ENCODE measurements at places on chromosomes 5 and 9.

GRCh38 chr5:15097552-15097951 is 226.0 kb upstream of the ANKH start:
- DNase-seq = no peak

DNA sequence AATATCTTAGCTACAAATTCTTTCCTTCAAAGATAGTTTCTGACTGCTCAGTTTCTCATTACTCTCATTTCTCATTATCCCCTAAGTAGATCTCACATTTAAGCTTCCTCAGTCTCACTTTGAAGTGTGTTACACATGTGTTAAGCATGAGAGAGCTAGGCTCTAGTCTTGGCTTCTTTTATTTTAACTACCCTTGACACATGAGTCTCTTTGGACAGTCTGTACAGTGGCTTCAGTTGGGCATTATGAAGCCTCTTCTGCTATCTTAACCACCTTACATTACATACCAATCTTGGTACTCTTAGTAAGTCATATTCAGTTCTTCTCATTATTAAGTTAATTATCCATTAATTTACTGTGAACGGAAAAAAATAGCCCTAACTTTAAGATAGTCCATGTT is 232.5 kb downstream of the FBXL17 start:
- no peak for DNase-seq

DNA sequence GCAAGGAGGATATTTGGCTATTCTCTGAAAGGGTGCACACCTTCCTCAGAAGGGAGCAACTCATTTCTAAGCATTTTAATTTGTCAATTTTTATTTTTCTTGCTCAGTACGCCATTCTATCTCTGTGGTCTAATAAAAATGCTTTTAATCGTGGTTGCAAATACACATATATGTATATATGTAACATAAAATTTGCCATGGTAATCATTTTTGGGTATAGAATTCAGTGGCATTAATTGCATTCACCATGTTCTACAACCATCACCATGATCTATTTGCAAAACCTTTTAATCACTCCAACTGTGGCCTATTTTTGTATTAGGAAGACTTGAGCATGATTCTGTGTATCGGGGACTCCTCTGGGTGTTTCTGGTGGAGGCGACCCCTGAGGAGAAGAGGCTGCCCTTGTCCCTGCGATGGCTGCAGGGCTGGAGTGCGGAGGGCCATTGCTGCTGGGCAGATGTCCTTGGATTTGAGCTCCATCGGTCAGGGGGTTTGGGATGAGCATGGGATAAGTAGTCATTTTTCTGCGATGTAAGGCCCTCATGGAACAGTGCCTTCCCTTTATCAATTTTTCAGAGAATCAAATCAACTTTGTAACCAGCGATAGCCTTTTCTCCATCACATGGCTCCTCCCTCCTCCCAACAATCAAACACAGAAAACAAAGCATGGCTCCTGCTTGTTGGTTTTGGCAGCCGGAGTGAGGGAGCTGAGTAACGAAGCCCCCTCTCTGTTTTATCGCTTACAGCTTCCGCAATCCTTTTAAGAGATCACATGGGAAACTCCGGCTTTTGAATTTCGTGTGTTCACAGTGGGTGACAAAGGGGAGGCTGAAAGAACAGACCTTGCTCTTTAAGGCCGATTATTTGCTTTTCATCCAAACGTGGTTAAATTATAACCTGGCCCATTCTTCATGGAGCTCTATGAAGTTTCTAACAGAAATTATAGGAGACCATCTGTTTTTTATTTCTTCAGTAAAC is 187.3 kb downstream of the TENT4A start:
- no peak for DNase-seq

GRCh38 chr5:148951612-148952011 is 111.2 kb downstream of the SH3TC2 start:
- no peak for DNase-seq

- no peak for DNase-seq
Measured at GRCh38 chr5:62418462-62419076, 6.0 kb downstream of the IPO11 start.

- DNase-seq = no peak
Measured at GRCh38 chr9:21708260-21708711, 94.2 kb upstream of the MTAP start.

DNA sequence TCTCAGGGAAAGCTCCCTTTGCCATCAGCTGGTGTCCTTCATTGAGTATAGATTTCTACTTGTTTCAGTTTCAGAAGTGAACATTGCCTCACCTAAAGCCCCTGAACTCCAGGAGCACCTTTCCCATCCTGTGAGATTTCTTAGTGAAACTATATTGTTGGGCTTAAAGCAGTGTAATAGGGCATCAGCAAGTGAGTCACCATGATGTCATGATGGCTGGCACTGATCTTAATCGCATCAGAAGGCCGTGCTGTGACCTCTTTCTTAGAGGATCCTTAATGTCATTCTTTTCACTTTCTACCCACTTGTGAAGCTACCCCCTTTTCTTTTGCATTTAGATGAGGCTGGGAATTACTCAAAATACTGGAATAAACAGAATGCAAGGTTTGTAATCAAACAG is 401.3 kb downstream of the MTRR start:
- DNase-seq = no peak

- no peak for DNase-seq
Measured at GRCh38 chr9:76180541-76180940, 213.7 kb downstream of the RFK start.

DNA sequence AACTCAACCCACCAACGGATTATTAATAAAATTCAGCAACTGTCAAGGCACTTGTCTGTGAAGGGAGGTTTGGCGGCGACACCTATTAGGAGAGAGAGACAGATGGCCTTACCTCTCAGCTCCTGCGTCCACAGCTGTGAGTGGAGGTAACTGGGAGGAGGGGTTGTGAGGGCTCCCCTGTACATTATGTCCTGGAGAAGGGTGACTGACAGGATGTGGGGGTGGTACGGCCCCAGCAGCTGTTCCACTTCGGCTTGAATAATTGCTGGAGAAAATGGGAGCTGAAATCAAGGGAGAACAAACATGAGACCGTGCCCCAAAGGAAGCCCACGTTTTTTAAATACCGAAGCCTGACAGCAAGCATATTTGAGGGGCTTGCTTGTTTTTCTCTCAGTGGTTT is 353.5 kb upstream of the RFX3 start:
- DNase-seq = no peak

DNA sequence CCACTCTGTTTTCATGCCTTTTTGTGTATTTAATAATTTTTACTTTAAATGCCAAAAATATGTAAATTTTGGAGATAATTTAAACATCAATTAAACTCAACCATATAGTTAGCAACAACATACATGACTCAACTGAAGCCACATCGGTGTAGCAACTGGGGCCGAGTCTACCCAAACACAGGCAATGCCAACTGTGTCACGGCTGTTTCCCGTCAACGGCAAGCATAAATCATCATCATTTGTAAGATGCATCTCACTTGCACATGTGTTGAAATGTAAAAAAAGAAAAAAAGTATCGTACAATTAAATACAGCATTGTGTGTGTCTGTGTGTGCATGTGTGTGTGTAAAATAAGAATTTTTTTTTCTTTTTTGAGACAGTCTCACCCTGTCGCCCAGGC is 160.1 kb upstream of the TAS2R1 start:
- DNase-seq = no peak

GRCh38 chr9:33923079-33923478 is 106.1 kb downstream of the UBE2R2 start:
- no peak for DNase-seq

DNA sequence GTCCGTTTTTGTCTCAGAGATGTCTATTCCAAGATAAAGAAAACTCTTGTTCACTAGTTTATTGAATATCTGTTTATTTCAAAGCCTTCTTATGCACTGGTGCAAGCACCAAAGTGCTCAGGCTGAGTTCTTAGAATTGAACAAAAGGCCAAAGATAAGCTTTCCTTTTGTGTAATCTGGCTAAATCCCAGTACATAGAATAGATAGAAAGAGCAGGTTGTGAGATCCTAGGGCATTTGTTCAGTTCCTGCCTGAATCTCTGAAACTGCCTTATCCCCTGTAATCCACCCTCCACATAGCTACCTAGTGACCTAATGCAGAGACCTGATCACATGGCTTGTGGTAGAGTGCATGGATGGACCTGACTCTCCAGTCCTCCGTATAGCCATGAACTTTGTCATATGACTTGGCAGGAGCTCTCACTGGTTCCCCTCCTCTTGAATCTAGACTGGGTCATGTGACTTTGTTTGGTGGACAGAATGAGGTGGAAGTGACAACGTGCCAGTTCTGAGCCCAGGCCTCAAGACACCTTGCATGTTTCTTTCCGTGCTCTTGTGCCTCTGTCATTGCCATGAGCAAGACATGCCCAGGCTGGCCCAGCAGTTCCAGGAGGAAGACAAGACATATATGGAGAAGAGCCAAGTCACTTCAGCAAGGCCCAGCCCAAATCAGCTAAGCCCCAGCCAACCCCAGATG is 139.3 kb upstream of the SHB start:
- DNase-seq = no peak

- DNase-seq = no peak
Measured at GRCh38 chr5:44443172-44443571, 54.0 kb upstream of the FGF10 start.

DNA sequence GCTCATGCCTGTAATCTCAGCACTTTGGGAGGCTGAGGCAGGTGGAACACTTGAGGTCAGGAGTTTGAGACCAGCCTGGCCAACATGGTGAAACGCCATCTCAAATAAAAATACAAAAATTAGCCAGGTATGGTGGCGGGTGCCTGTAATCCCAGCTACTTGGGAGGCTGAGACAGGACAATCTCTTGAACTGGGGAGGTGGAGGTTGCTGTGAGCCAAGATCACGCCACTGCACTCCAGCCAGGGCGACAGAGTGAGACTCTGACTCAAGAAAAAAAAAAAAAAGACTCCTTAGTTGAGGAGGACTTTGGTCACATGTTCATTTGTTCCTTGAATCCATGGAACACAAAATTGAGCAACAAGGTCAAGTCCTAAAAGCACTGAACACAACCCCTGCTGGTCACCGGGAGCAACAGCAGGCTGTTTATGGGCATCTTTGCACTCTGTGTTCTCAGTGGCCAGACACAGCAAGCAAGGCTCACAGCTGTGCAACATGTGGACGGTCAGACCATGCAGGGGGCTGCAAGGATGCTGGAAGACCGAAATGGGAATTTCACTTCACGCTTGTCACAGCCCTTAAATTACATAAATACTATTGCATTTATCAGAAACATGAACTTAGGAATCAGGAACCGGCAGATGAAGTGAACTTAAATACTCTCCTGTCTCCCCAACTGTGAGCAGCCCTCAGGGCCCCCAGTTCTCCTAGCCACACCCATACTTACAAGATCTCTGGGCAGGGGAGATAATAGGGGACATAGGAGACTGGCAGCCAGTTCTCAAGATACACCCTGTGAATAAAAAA is 2.8 kb downstream of the GBGT1 start:
- DNase-seq = no peak

- DNase-seq = no peak
Measured at GRCh38 chr5:1048861-1049838, 40.5 kb downstream of the NKD2 start.

DNA sequence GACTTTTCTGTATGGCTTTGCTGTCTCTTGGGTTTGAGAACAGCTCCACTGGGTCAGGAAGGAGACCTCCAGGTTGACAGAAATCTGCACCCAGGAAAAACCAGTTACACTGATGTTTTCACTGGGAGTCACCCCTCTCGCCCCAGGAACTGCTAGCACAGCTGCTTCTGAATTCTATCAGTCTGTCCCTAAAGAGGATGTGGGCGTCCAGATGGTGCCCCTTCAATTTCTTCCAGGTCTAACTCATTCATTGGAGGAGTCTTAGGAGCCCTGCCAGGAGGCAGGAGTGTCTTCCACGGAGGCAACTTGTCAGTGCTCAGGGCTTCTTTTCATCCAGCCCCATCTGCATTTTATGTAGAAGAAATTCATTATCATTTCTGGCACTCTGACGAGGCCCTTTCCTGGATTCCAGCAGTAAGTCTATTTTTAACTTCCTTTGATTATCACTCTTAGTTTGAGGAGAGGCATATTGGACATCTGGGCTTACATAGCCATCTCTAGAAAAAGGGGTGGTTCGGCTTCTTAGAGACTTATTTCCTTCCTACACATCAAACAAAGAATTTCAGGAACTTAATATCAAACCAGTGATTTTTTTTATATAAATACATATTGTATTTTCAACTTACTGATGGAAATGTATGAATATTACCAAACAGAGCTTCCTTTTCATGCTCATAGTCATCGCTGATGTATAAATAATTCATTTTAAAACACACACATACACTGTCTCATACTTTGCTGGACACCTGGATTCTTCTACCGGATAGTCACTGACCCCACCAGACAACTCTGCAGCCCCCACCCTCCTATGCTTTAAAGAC is 148.8 kb downstream of the IRX2 start:
- DNase-seq = no peak

DNA sequence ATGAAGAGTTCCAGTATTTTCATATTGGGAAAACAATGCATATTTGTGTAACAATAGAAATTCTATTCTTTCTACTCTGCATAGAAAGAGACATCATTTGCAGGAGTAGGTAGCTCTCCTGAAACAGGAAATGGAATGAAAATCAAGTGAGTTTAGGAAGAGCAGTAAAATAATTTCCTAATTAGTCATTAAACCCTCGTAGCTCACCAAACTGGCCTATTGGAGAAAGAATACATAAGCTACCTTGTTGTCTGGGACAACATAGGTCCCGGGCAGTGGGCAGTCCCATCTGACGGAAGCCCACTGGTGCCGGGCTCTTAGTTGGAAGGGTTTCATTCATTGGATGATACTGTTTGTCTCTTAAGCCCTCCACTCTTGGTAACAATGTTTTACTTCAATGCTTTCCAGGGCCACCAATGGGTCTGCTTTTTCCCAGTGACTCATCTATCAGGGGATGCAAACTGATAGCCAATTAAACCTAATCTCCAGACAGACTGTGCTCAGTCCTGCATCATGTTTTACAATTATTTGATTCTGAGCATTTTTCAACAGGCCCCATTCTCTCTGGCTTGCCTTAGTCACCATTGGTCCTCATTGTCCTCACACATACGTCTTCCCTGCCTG is 46.5 kb downstream of the GNA14 start:
- no peak for DNase-seq

- no peak for DNase-seq
Measured at GRCh38 chr5:122153774-122154173, 24.4 kb downstream of the ZNF474 start.

- DNase-seq = no peak
Measured at GRCh38 chr5:133340822-133341221, 271.5 kb downstream of the FSTL4 start.

DNA sequence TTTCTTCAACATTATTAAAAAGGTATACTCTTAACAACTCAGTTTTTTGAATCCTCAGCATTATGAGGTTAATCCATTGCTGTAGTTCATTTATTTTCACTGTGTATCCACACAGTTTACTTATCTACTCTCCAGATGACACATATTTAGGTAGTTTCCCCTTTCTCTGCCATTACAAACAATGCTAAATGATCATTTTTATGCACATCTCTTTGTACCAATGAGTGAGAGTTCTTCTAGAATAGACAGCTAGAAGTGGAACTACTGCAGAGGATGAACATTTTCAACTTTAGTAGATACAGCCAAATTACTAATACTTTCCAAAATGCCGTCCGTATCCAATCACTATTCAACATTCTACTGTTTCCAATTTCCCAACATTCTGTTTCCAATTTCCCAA is 11.5 kb downstream of the AFF4 start:
- no peak for DNase-seq

GRCh38 chr5:96708600-96708999 is 46.4 kb downstream of the CAST start:
- DNase-seq = no peak

GRCh38 chr5:55070968-55071367 is 31.5 kb upstream of the GZMA start:
- DNase-seq = no peak

- no peak for DNase-seq
Measured at GRCh38 chr5:10367579-10367978, 14.1 kb downstream of the MARCHF6 start.
